Renal pelvis (tissue), 12 donors: ENCODE measurements at places on chromosomes 1 and 21. TPM values are rescaled to one million over a fixed set of nuclear protein-coding genes. Genes with fewer than 3 reads are reported as not detected.

The RBM11 gene
- polyA plus RNA-seq, result 4.5 TPM

The SPATA17 gene
- polyA plus RNA-seq, result 16.7 TPM

GRCh38 chr21:41887667-41888066, 8.5 kb upstream of the PRDM15 start:
- no peak for DNase-seq

GRCh38 chr1:85962457-85962856, 194.1 kb downstream of the COL24A1 start:
- DNase-seq, result no peak

DNA sequence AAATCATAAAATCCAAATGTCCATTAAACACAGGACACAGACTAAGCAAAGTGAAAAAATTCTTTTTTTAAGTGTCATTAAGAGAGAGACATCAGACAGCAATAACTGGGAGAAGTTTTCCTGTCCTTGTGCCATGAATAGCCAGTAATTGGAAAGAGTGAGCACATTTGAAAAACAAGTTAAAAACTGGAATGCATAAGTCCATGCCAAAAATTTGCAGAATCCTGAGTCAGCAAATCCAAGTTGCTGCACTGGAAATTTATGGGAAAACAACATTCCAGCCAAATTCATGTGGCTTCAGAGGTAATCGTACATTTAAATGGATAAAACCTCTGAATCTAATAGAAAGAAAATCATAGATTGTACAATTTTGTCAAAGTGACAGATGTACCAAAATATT, 291.4 kb downstream of the LRRC40 start:
- DNase-seq, result peak; percentile 61

DNA sequence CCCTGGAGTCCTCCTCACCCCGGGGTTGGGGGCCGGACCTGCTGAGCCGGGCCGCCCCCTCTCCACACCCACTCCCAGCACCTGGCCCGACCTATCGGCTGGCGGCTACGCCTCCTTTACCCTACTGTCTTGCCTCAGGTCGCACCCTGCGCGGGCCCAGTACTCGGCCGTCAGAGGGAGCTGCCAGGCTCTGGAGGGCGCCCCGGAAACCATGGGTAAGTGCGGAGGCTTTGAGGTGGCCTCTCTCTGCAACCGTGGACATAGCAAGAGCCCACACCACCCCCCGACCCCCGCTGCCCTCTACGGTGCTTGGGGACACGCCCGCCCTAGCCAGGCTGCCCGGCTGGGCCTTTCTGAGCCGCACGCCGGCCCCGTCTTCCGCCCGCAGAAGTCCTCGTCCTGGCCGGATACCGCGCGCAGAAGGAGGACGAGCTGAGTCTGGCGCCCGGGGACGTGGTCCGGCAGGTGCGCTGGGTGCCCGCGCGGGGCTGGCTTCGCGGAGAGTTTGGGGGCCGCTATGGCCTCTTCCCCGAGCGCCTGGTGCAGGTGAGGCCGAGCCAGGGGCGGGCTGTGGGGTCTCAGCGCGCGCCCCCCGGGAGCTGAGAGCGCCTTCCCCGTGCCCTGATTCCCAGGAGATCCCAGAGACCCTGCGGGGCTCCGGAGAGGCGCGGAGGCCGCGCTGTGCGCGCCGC, at the start of gene SH3D21:
Gene SH3D21, plus strand, starts transcription at position 159 of the 692 bp plus-strand sequence. Its CDS starts 53 bp downstream, at position 212.
- DNase-seq, result no peak

GRCh38 chr1:201713086-201713810, 115.7 kb upstream of the IPO9 start:
- DNase-seq, result no peak

- no peak for DNase-seq
These were observed 173.5 kb downstream of the GALNT2 start for GRCh38 chr1:230240446-230241086.
